ENCODE measurements at places on chromosomes 2 and 18.

DNA sequence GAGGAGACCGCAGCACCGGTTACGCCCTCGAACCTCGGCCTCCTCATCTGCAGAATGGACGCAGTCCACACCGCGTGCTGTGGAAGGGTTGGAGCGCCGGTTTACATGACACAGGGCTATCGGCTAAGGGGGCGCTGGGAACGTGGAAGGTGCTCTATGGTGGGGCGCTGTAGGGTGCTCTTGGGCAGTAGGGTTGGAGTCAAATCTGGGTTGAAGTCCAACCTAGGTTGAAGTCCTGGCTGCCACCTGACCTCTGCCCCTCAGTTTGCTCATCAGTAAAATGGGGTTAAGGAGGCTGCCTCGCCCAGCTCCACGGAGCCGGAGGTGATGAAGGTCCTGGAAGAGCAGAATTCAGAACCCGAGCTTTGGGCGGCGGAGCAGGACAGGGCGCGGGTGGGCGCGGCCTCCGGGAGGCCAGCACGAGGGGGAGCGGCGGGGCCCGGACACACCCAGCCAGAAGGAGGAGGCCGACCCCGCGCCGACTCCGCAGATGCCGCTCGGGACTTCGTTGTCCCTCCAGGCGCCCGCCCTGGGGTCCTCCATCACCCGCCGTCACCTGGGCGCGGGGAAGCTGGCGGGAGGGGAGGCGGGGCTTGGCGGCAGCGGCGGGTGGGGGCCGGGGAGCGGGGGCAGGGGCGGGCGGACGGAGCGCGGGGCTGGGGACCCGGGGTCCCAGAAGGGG is 558 bp upstream of the GAREM2 start:
- H3K4me3 ChIP-seq = peak overlapping the region; percentile 78
- H3K36me3 ChIP-seq = peaks cover 1% of the 10 kb centered on the region
- no peak overlapping the region for H3K27ac ChIP-seq
- peaks cover 6% of the 10 kb centered on the region for H3K4me1 ChIP-seq
- H3K27me3 ChIP-seq = peaks cover 45% of the 10 kb centered on the region

GRCh38 chr2:84214455-84214854 is 244.6 kb downstream of the SUCLG1 start:
- DNase-seq = no peak
- H3K27me3 ChIP-seq = peaks cover 7% of the 10 kb centered on the region
- no peak overlapping the region for H3K27ac ChIP-seq
- peaks cover 4% of the 10 kb centered on the region for H3K4me1 ChIP-seq
- H3K4me3 ChIP-seq = no peak overlapping the region
- H3K36me3 ChIP-seq = no peaks in the 10 kb centered on the region

DNA sequence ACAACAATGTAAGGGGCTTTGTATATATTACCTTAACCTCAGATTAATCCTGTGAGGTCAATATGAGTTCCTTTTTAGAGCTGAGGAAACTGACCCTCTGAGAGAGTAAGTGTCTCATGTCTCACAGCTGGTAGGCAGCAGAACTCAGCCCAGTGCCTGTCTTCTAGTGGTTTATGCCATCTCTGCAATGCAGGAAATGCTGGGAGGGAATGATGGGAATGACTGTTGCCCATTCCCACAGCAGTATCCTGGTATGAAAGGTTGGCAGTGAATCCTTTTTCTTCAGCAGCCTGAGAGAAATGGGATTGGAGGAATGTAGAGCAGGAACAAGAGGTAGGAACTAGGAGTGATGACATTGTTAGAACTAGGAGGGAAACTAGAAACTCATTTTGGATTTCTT is 6.0 kb downstream of the MRPL30 start:
- no peaks in the 10 kb centered on the region for H3K27me3 ChIP-seq
- H3K27ac ChIP-seq = no peak overlapping the region
- DNase-seq = no peak
- H3K4me1 ChIP-seq = peaks cover 6% of the 10 kb centered on the region
- no peak overlapping the region for H3K4me3 ChIP-seq

DNA sequence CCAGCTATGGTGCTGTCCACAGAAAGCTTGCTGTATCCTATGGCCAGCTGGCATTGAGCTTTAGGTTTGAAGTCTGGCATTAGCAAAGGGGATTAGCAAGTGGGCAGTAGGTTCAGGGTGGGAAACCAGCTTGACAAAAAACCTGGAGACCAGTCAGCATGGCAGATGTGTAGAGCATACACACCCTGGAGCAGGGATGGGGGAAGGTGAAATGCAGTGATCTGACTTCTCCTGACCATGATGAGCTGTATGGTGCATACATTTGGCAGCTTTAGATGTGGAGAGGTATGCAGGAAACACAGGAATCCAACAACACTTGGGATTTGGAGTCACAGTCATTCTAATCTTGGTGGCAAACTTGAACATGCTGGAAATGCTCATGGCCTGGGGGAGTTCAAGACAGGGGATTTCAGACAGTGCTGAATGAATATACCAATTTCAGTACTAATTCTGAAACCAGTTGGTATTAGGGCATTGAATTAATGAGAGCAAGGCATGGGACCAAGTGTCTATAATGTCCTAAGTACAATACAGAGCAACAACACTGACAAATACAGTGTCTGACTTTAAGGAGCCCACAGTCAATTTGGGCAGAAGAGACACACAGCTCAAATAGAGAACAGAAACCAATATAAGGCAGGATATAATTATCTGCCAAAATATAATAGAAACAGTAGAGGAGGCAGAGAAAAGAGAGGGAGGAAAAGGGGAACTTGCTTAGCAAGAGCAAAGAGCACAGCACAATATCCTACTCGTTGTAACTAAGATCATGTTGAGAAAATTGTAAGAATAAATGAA is 11.8 kb downstream of the ARHGAP15 start:
- peaks cover 4% of the 10 kb centered on the region for H3K27me3 ChIP-seq
- no peak overlapping the region for H3K4me3 ChIP-seq
- no peaks in the 10 kb centered on the region for H3K4me1 ChIP-seq
- no peaks in the 10 kb centered on the region for H3K36me3 ChIP-seq
- H3K27ac ChIP-seq = no peak overlapping the region
- no peak for DNase-seq

DNA sequence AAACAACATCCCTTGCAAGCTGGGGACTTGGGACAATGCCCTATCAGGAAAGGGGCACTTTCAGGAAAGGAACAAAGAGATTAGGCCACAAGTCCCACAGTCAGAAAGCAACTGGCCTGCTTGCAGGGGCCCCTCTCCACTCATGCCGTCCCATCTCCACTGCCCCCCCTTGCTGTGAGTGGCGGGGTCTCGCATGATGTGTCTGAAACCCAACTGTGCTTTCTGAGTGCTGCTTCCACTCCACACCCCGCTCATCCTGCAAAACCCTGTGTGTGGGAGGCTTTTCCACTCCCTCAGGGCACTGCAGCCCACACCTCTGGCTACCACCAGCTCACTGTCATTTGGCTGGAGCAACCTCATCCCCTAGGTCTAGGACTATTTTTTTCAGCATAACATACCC is 7.9 kb downstream of the HS6ST1 start:
- no peak overlapping the region for H3K27ac ChIP-seq
- H3K4me1 ChIP-seq = peaks cover 41% of the 10 kb centered on the region
- peak; percentile 7 for DNase-seq
- peaks cover 2% of the 10 kb centered on the region for H3K36me3 ChIP-seq

All from progenitor cell of endocrine pancreas (in vitro differentiated cells).